ENCODE measurements at places on chromosomes 1 and 21. TPM values are rescaled to one million over a fixed set of nuclear protein-coding genes. Genes with fewer than 3 reads are reported as not detected.

GRCh38 chr1:41151846-41152245 is 90.3 kb downstream of the SCMH1 start:
- DNase-seq: no peak

MCOLN3 gene
- not detected for polyA plus RNA-seq

- no peak for DNase-seq
Observed at GRCh38 chr1:67883069-67883468, 49.8 kb upstream of the GNG12 start.

GRCh38 chr1:41359211-41360073 is 1.8 kb upstream of the FOXO6 start:
- DNase-seq: no peak

DNA sequence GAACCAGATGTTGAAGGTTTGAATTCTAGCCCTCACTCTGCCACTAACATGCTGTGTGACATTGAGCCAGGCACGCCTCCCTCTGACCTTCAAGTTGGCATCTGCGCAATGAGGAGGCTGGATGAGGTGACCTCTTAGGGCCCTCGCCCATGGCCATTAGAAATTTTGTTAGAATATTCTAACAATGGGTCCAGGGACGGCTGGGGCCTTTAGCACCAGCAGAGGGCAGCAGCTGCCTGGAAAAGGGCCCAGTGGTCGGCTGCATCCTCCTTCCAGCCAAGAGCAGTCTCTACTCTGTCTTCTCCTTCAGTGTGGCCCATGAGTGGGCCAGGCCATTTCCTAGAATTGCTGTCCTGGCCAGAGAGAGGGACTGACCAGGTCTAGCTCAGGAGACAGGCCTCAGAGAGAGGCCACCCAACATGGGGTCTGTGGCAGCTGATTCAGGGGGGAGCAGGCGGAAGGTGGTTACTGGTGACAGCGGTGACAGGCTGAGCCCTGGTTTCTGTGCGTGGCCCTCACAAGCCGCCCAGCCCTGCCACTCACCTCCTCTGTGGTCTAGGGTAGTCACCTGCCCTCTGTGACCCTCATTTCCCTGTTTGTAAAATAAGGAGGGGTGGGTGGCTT is 101.3 kb upstream of the ACTL8 start:
- no peak for DNase-seq
